ENCODE measurements at places on chromosomes 16 and 17. TPM values are rescaled to one million over a fixed set of nuclear protein-coding genes. Genes with fewer than 3 reads are reported as not detected.

Gene RNF112
- 1.2 TPM for total RNA-seq

Gene CDH13
- total RNA-seq = 4.1 TPM

Gene CLEC18A
- 8.1 TPM for total RNA-seq

Gene MT1F
- 42.1 TPM for total RNA-seq

Gene RANBP10
- total RNA-seq = 29.9 TPM

Gene NUFIP2
- total RNA-seq = 33.1 TPM

Gene LDHD
- 37.0 TPM for total RNA-seq

Gene CDH3
- total RNA-seq = not detected

Gene CD7
- 15.2 TPM for total RNA-seq

Gene DBNDD1
- total RNA-seq = 8.9 TPM

Gene SLC13A2
- total RNA-seq = 505 TPM

Gene UTS2R
- total RNA-seq = not detected

Gene FOXN1
- not detected for total RNA-seq

Gene ENPP7
- not detected for total RNA-seq

Gene CCL7
- total RNA-seq = not detected

Gene GP1BA
- total RNA-seq = not detected

Gene C16orf96
- not detected for total RNA-seq

Gene MYO15A
- total RNA-seq = not detected

Gene WNK4
- 56.0 TPM for total RNA-seq

Gene ST6GALNAC1
- total RNA-seq = 135 TPM

Gene TK2
- total RNA-seq = 22.8 TPM

Gene OTOA
- total RNA-seq = not detected

Gene FSCN2
- total RNA-seq = 1.2 TPM

Gene P2RX1
- 3.9 TPM for total RNA-seq

Gene UQCRC2
- 279 TPM for total RNA-seq

Gene ARL5C
- total RNA-seq = not detected

Gene SLC35G6
- not detected for total RNA-seq

Gene OR1D2
- not detected for total RNA-seq

Gene KRT25
- total RNA-seq = not detected

Gene UBE2O
- 75.1 TPM for total RNA-seq

Gene IL21R
- total RNA-seq = 4.1 TPM

Gene RGS11
- total RNA-seq = 16.5 TPM

Gene OSGIN1
- total RNA-seq = 68.6 TPM

Gene TBX6
- total RNA-seq = 3.3 TPM

Gene CD300LB
- not detected for total RNA-seq

Gene GLYR1
- total RNA-seq = 65.2 TPM

Gene TPSAB1
- total RNA-seq = 59.6 TPM

Measured in Peyer's patch (tissue), 4 donors.